Amniotic epithelial cell (primary cell): ENCODE measurements at places on chromosomes 3 and 15.

DNA sequence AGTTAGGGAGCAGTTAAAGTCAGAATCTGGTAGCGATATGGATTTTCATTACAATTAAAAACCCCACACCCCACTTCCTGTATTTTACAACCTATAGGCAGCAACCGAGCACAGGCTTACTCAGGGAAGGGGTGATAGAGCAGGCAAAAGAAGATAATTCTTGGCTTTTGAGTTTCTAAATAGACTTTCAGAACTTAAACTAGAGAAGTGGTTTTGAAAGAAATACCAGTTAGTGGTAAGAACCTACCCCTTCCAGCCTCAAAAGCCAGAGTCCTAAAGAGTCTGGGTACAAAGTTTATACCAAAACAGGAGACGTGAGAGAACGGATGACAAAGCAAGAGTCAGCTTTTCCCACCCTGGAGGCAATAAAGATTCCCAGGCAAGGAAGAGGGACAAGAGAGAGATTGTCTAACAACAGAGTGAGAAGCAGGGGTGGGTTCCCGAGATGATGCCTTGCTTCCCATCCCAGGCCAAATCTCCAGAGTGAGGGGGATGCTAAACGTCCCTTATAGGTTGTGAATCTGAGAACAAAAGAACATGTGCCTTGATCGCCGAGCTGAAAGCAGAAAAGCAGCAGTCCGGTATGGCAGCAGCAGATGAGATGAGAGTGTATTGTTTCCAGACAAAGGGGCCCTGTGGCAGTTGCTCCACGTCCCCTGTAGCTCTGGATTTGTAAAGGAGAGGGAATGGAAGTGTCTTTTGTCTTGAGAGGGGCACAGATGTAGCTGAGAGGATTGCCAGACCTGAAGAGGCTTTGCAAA lies 36.8 kb downstream of the KLHL6 start:
- DNase-seq: no peak

GRCh38 chr3:13235079-13235478 lies 161.8 kb upstream of the IQSEC1 start:
- DNase-seq: no peak

DNA sequence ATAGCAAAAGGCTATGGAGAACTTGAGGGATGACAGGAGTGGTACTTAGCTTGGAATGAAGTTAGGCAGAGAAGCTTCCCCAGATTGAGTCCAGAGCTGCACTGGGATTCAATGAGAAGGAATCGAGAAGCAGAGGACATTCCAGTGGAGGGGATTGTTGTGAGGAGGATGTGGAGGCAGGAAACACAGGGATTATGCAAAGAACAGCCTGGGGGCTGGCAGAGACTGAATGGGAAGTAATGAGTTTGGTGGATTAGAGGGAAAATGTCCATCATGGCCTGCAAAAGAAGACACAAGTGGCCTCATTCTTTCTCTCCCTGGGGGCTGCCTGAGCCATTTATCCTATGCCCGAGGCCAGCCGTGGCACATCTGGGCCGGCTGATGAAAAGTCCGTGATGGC lies 20.5 kb upstream of the SCN10A start:
- DNase-seq: no peak

DNA sequence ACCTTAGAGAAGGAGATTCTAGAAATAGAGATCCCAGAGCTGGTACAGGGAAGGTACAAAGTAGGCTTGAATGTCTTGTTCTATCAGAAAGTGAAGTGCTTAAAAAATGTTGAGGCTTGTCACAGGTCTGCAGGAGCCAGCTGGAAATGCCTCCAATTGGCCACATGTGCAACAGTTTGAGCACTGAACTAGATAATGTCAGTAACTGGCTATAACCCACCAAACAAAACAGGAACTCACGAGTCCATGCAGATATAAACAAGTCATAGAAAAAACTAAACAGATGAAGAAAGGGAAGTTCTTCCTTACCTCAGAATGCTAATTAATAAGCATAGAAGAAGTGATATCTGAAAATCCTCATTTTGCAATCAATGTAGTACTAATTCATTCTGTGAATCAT lies 11.9 kb upstream of the TF start:
- DNase-seq: no peak

DNA sequence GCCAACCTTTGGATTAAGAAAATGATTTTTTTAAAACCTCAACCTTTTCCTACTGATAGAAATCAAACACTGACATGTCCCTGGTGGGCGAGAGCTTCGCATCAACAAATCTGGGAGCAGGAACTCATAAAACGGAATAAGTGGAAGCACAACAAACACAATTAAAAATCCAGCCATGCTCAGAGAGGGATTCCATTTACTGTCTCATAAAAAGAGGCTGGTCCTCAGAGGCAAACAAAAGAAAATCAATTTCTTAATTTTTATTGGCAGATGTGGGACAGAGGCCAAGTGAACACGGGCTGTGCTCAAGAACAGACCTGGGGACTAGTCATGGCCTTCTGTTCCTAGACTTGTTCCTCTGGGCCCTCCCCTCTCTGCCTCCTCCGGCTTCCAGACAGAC lies 214.5 kb downstream of the NTRK3 start:
- no peak for DNase-seq

GRCh38 chr3:136994772-136995516 lies 37.2 kb downstream of the IL20RB start:
- DNase-seq: peak; percentile 97

DNA sequence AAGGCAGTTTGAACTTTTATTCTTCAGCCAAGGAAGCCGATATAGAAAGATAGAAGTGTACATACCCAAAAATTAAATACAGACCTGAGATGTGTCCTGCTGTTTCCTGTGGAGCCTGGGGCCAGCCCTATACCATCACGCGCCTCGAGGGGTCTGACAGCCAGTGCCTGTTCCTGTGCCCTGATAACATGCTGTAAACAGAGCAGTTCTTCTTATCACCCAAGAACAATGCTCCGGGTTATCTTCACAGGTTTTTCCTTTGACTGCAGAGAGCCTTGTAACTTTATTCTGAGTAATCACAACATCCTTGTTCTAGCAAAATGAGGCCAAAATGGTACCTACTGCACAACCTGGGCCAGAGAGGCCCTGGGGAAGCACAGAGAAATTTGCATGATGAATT lies 289.7 kb upstream of the CHRM5 start:
- DNase-seq: no peak

- DNase-seq: peak; percentile 52
These were observed 17.2 kb upstream of the RAP2B start for GRCh38 chr3:153144779-153145178.
